ENCODE measurements at places on chromosomes 4 and X.

GRCh38 chr4:65383589-65384305, 286.5 kb downstream of the EPHA5 start:
- DNase-seq = no peak

- DNase-seq = no peak
Observed at GRCh38 chr4:38873290-38873944, 5.8 kb downstream of the FAM114A1 start.

DNA sequence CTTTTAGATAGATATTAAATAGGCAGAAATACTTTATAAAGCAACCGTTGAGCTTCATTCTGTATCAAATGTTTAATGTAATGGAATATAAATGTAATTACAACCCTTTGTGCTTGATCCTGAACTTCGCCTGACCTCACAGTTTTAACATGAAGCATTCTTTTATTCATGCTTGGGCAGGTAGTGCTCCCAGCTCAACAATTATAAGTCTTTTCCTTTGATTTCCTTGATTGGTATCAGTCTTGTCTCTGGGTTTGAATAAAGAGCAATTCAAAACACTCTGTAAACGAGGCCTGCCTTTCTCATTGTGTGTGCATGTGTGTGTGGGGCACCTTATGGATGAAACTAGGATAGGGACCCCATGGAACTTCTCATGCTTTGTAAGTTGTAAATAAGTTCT, 6.8 kb downstream of the METAP1 start:
- DNase-seq = no peak

- no peak for DNase-seq
Observed at GRCh38 chr4:7092026-7092425, 24.2 kb upstream of the GRPEL1 start.

DNA sequence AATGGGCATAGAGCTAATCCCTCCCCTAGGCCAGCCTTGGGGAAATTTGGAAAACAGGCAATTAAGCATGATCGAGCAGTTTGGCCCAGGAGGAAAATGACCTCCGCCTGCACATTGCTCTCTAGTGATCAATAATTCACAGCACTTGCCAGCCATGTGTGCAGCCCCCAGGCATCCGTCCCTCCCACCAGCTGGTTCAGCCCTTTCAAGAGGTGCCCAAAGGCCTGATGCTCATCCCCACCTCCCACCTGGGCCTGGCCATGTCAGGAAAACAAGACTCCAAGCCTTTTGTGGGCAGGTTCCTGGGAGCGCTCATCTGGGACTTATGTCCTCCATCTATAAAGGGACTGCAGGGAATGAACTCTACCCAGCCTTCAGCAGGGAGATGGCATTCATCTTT, 17.5 kb upstream of the PPP2R2C start:
- no peak for DNase-seq

DNA sequence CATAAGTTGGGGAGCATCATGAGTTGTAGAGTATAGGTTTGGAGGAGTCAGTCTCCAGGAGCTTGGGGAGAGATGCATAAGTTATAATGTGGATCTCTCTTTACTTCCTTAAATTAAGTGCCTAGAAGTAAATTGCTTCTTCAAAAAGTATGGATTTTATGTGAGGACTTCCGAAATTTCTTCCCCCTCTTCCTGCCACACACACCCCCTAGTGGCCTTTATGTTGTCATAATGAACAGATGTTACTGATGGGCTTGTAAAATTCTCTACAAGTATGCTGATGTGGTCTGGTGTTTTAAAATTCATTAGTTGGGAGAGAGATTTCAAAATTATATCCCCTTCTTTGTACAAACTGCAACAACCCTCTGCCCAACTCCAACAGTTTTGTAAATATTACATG, 2.3 kb upstream of the METTL14 start:
- no peak for DNase-seq

- DNase-seq = no peak
Observed at GRCh38 chrX:72021975-72022374, 109.7 kb downstream of the RTL5 start.

GRCh38 chr4:2767705-2768074, 11.6 kb upstream of the TNIP2 start:
- DNase-seq = no peak

GRCh38 chrX:155966876-155967275, 30.6 kb upstream of the IL9R start:
- peak; percentile 22 for DNase-seq

- DNase-seq = no peak
Observed at GRCh38 chr4:168817370-168817769, 192.7 kb downstream of the CBR4 start.

- DNase-seq = no peak
Observed at GRCh38 chrX:150324035-150324728, 38.9 kb upstream of the MAMLD1 start.

DNA sequence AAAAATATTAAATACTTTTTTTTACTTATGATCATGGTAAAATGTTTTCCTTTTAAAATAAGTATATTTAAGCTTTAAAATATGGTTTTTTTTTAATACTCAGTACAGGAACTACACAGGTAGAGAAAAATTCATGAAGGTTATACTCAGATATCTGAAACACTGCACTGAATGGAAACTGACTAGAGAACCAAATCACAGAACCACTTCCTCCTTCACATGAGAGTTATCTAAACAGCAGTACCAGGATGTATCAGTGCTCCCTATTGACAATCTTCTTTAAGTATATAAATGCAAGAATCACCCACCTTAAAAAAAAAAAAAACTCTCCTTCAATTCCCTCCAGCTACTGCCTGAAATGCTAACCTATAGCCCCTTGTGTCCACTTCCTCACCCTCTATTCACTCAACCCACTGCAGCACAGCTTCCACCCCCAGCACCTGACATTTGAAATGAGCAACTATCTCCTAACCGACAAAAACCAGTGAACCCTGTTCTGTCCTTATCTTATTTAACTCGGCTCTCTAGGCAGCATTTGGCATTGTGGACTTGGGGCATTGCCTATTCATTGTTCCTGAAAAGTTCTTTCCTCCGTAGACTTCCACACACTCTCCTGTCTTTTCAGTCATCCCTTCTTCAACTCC, 9.1 kb downstream of the SLC7A3 start:
- no peak for DNase-seq

All from CD4-positive, alpha-beta T cell treated with Interleukin-4 for 1 hour (primary cell).